NCI-H1092 treated with DMSO at 0.1 percent for 48 hours (cell line): ENCODE measurements at places on chromosomes 6 and 20.

DNA sequence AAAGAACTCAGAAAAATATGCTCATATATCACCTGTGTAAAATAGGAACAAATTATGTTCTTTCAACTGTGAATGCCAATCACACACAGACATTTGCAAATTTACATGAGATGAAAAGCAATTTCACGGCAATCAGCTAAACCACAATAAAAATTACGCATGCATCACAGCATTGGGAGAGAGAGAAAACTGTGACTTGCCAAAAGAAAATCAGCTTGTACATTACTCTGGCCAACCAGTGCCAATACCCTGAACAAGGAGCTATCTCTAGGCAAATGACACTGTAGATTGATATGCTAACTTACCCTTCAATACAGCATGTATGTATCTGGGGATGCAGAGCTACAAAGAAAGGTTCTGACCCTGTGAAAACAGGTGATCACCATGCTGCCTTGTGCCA is 515.6 kb downstream of the EYS start:
- no peak for DNase-seq

- no peak for DNase-seq
These were observed 28.1 kb upstream of the FOXP4 start for GRCh38 chr6:41518118-41518517.

DNA sequence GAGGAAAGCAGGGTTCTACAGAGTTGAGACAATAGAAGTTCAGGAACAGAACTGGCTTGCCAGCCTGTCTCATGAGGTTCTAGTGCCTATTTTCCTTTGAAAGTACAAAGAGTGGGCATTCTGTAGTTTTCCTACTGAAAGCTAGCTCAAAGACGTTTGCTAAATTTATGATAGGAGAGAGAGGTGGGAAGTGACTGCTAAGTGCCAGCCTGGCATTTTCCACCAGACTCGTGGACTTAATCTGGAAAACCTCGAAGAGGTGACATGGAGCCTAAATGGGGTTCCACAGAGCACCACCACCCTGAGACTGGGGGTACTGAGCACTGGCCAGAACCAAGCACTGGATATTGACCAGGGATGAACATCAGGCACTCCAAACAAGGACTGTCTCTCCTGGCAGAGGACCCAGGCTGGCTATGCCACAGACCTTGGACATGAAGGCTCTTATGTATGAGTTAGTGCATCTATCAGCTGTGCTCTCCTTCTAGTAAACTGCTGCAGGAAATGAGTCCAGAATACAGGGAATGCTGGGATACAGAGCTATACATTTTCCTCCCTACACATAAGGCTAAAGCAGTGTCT is 7.1 kb downstream of the PEX6 start:
- no peak for DNase-seq

GRCh38 chr6:38427492-38428210 is 212.1 kb downstream of the BTBD9 start:
- no peak for DNase-seq

GRCh38 chr20:56653211-56653610 is 24.1 kb downstream of the TFAP2C start:
- no peak for DNase-seq

DNA sequence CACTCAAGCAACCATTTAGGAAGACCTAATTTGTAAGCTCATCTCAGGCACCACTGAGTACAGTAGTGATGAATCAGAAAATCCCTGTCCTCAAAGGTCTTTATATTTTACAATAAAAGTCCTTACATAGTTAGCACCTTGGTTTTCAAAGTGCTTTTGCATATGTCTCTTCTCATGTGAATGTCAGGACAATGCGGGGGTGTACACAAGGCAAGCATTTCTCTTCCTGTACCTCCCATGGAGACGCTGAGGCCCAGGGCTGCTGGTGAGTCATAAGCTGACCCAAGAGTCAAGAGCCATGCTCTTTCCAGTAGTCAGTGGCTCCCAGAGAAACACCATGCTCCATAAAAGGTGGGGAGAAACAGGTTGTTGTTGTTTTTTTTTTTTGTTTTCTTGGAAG is 174.0 kb downstream of the GJA10 start:
- no peak for DNase-seq

DNA sequence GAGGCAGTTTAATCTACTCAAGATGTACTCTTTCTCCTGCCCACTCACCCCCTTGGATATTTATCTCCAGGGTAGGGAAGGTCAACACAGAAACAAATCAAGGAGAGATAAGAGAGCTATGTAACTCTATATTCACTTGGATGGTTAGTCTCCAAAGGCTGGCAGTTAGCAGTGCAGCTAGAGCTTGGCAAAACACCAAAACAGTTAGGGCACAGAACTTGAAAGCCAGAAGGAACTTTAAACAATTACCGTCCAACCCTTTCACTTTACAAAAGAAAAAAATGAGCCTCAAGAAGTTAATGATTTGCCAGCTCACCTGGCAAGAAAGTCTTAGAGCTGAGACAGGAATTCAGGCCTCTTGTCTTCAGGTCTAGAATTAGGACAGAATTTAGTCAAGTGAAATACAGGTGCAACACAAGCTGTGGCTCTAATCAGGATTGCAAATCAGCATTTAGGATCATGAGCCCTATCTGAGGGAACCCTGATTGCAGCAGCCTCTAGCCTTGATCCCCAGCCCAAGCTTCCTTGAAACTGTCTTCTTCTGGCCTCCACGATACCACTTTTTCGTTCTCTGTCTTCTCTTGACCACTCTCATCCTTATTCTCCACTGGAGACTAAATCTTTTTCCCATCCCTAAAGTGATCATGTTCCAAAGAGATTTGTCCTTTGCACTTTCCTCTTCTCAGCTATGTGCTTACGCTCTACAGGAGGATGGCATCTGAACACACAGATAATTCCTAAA is 14.9 kb downstream of the NEDD9 start:
- no peak for DNase-seq

DNA sequence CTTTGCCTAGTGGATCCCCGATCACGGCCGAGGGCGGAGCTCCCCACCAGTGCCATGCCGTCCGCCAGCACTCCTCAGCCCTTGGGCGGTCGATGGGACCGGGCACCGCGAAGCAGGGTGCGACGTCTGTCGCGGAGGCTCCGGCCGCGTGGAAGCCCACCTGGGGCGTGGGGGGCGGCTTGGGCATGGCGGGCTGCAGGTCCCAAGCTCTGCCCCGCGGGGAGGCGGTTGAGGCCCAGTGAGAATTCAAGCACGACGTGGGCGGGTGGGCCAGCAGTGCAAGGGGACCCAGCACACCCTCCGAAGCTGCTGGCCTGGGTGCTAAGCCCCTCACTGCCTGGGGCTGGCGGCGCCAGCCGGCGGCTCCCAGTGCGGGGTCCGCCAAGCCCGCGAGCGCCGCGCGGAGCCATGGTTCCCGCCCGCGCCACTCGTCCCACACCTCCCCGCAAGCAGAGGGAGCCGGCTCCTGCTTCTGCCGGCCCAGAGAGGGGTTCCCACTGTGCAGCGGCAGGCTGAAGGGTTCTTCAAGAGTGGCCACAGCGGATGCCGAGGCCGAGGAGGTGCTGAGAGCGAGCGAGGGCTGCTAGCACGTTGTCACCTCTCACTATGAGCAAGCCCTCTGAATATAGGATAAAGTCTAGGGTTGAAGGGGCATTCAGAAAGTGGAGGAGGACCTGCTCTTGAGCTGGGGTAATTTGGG is 128.6 kb downstream of the GRM4 start:
- no peak for DNase-seq

- DNase-seq, result no peak
These were observed 23.7 kb upstream of the FOXF2 start for GRCh38 chr6:1365686-1366085.

- DNase-seq, result no peak
These were observed 28.3 kb upstream of the B3GAT2 start for GRCh38 chr6:70985156-70985555.

DNA sequence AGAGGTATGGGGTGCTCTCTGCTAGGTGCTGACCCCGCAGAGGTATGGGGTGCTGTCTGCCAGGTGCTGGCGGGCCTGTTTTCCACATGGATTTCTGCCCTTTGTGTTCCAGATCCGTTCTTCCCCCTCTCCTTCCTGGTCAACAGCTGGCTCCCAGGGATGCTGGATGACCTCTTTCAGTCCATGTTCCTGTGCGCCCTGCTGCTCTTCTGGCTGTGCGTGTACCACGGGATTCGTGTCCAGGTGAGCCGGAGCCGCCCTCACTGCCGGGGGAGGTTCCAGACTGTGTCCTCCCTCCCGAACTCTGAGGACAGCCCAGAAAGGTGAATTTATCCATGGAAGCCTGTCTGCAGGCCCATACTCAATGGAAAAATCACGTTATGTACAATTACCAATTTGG is 36.3 kb downstream of the DYNLT1 start:
- no peak for DNase-seq

DNA sequence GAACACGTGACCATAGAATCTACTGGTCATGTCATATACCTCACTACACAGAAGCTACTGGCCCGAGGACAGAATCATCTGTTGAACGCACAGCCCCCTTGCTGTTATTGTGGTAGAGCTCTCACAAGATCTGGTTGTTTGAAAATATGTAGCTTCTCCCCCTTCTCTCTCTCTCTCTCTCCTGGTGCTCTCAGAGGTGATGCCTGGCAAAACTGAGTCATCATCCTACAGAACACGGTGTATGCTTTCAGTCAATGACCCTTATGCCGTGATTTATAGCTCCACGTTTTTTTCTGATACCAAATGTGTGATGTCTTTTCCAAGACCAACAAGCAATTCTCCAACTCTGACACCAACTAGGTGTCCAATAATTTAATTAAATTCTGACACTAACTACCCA is 13.0 kb upstream of the RBM24 start:
- DNase-seq, result no peak

DNA sequence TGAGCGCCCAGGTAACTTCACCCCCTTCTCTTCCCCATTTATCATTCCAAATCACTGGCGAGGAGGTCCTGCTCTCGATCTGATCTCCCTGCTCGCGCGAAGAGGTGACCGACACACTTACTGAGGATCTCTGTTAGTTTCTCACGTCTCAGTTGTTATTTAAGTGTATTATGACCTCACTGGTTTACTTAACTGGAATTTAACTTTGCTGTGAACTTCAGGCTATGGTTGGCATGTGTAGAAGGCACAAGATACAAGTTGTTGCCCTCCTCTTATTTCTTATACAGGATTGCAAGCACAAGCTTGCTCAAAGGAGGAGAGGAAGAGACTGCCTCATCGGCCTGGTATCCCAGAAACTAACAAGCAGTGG is 1.2 kb downstream of the RNF217 start:
- no peak for DNase-seq

DNA sequence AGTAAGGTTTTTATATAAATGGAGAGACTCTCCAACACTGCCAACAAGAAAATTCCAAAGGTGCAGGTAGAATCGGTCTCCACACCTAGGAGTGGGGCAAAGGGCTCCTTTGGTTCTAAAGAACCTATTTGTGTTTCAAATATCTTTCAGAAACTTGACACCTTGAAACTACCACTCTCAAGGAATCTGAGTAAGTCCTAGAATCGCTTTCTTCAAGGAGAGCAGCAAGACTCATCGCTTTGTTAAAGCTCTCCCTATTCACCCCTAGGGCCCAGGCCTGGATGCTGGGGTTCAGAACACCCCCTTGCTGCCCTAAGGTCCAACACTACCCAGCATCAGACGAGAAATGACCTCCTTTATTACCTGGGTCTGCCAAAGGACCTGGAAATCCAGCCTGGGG is 2.0 kb downstream of the CLIC5 start:
- DNase-seq, result no peak

DNA sequence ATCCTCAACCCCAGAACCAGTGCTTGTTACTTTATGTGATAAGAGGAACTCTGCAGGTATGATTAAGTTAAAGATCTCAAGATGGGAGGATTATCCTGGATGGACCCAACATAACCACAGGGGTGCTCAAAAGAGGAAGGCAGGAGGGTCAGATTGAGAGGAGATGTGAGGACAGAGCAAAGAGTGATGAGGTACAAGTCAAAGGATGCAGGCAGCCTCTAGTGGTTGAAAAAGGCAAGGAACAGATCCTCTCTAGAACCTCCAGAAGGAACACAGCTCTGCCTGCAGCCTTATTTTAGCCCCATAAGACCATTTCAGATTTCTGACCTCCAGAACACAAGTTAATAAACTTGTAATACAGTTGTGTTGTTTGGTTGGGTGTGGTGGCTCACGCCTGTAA is 41.2 kb downstream of the PDSS2 start:
- DNase-seq, result no peak

DNA sequence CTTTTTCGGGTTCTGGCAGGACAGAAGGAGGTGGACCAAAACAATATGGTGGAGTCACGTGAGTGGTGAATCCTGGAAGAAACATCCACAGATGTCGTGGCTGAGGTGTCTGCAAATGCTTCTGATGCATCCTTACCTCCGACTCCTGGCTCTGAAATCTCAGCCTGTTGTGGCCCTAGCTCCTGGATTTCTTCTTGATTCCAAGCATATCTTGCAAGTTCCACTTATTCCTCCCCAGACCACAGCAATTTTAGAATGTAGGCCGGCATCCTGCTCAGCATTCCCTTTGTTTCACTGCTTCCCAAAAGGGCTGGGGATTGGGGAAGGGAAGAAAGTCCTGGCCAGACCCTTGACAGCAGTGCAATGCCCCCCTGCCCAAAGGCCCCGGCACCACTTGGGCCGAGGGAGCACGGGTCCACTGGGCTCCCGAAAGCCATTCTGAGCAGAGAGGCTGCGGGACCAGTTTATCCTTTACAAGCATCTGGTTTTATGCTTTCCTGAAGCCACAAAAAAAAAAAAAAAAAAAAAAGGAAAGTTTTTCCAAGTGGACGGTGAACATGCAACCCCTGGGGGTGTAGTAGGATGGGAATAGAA is 200.9 kb upstream of the RNF24 start:
- DNase-seq, result no peak

DNA sequence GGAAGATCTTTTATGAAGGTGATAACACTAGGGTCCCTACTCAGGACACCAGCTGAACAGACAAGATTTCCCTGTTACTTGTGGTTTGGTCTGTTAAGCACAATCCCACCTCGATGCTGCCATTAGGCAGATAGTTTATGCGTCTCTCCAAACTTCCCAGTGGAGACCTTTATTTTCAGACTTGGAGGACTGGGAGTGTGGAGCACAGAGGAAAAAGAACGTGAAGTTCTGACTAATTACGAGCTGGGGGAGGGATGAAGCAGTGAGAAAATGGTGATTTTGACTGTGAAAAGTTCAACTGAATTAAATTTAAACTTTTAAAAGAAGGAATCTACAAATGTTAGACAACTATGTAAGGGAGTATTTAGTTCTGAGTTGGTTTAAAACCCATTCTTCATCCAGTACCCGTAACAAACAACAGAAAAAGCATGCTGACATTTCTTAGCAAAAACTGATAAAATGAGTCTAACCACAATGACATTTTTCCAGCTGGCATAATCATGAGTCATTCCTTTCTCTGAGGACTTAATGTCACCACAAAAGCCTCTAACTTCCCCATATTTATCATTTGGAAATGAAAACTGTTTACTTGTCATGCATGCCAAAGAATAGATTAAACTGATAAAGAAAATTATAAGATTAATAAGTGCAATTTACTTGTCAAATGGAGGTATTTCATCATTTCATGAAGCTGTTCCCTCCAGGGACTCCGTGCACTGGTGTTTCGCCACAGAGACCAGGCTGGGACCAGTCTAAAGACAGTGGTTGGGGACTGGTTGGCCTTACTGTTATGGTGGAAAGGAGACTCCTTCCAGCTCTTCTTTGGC is 113.3 kb upstream of the SSTR4 start:
- no peak for DNase-seq
